HFFc6 (cell line): ENCODE measurements at places on chromosomes 12 and 14. TPM values are rescaled to one million over a fixed set of nuclear protein-coding genes. Genes with fewer than 3 reads are reported as not detected.

Gene PTHLH
- total RNA-seq, result 0.60 to 1.0 TPM (median 0.79 TPM) in 3 replicates

Gene SLC17A8
- total RNA-seq, result not detected in 2 replicates

DNA sequence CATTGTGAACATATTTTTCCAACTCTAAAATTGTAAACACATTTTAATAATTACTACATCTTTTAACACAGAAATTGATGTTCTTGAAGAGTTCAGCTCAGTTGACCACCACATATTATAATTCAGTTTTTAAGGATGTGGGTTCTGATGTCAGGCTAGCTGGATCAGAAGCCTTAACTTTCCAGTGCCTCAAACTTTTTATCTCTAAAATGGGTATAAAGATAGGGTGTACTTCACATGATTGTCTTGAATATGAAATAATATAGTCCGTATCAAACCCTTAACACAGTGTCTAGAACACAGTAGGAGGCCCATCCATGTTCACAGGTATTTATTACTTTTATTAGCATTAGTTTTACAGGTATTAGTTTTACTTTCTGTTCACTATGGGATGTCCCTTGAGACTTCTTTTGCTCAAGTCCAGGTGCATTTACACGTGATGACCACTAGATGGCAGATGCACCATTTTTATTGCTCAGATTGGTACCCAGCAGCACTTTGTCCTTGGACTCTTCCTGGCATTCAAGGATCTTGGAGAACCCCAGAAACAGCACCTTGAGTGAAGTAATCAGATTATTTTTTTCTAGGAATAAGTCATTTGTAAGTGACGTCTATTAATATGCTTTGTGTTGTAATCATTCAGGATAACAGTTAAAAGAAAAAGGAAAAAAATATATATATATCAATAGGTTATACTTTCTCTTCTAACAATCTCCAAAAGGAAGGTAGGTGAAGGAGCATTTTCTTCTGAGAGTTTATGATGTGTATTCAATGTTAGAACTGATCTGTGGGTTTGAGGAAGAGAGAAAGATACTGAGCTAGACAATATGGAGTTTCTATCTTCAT lies 580.2 kb downstream of the ETNK1 start:
- no peak overlapping the region for H3K4me3 ChIP-seq
- H3K4me1 ChIP-seq, result no peaks in the 10 kb centered on the region
- H3K36me3 ChIP-seq, result no peaks in the 10 kb centered on the region
- peak; percentile 29 for DNase-seq
- peaks cover 3% of the 10 kb centered on the region; the same call in 1 of the 2 replicates for H3K27me3 ChIP-seq

GRCh38 chr12:6967651-6968100 lies 2.8 kb downstream of the PHB2 start:
- peaks cover 6% of the 10 kb centered on the region for H3K27me3 ChIP-seq
- peaks cover 32% of the 10 kb centered on the region for H3K4me1 ChIP-seq

Gene LYZ
- not detected in 2 replicates for total RNA-seq

- no peak for DNase-seq
- H3K4me3 ChIP-seq, result no peak overlapping the region
- H3K4me1 ChIP-seq, result no peaks in the 10 kb centered on the region
- no peak overlapping the region for H3K27ac ChIP-seq
These were observed 122.5 kb downstream of the WIF1 start for GRCh38 chr12:64998371-64999147.
